Esophagus (tissue), 2 donors: ENCODE measurements at places on chromosomes 1 and 21. TPM values are rescaled to one million over a fixed set of nuclear protein-coding genes. Genes with fewer than 3 reads are reported as not detected.

The KMO gene
- polyA plus RNA-seq, result 0.14 TPM

The EXTL1 gene
- polyA plus RNA-seq, result 0.09 TPM

The OR2G6 gene
- polyA plus RNA-seq, result not detected

The GBP5 gene
- 0.92 TPM for polyA plus RNA-seq

The TADA1 gene
- polyA plus RNA-seq, result 8.1 TPM

The ELF3 gene
- polyA plus RNA-seq, result 440 TPM

The SH2D5 gene
- 0.27 TPM for polyA plus RNA-seq

The DCAF8 gene
- 55.0 TPM for polyA plus RNA-seq

The IVL gene
- 344 TPM for polyA plus RNA-seq

The CFHR2 gene
- polyA plus RNA-seq, result not detected

The RHBDL2 gene
- polyA plus RNA-seq, result 25.1 TPM

The MRAP gene
- not detected for polyA plus RNA-seq

The KRTAP12-2 gene
- not detected for polyA plus RNA-seq

The PLA2G2F gene
- polyA plus RNA-seq, result 0.02 TPM

The SEMA6C gene
- 7.2 TPM for polyA plus RNA-seq

The FBLIM1 gene
- 17.7 TPM for polyA plus RNA-seq

The TGFB2 gene
- 0.34 TPM for polyA plus RNA-seq

The SLC5A9 gene
- 0.07 TPM for polyA plus RNA-seq
